Stimulated activated CD8-positive, alpha-beta memory T cell treated with anti-CD3 and anti-CD28 coated beads, Interleukin-7, amount 100 ng/mL, for 24 hours (primary cell): ENCODE measurements at places on chromosomes 13 and 19.

DNA sequence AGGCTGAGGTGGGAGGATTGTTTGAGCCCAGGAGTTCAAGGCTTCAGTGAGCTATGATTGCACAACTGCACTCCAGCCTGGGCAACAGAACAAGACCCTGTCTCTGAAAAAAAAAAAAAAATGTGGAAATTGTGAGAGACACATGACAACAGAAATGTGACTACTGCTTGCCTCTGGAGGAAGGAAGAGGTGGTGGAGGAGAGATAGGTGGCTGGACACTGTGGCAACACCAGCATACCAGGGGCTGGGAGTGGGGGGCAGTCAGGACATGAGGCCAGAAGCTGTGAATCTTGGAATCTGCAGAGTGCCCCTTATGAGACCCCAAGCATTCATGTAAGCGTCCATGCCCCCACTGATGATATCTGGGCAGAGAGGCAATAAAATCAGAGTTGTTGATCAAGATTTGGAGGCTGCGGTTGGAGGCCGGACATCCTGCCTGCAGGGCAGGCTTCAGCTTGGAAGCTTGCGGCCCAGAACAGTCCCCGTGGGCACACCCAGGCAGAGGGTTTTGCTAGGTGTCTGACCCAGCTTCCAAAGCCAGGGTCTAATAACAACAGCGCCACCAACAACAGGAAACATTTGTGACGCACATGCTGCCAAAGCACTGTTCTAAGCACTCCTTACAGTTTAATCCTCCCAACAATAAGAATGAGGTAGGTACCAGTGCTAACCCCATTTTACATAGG, 16.9 kb downstream of the FAM187B start:
- DNase-seq = peak; percentile 34

- no peak for DNase-seq
These were observed 4.0 kb downstream of the MKNK2 start for GRCh38 chr19:2047076-2047448.

DNA sequence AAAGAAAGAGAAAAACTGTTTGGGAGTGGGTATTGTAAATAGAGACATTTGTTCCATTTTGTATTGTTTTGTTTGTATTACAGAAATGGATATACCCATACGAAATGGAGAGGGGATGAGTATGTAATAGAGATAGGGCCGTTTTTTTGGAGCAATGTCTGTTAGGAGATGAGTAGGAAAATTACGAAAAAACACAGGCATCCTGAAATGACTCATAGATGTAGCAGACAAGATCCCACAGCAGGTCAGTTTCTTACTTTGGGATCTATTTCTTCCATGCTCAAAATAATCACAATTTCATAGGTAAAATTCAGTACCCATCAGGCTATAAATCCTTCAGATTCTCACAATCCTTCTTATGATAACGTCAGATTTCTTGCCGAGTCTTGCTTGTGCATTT, 779.4 kb upstream of the SLITRK1 start:
- no peak for DNase-seq

- DNase-seq = no peak
These were observed 8.1 kb upstream of the KPTN start for GRCh38 chr19:47492137-47492533.

- DNase-seq = no peak
These were observed 47.7 kb downstream of the INTS6 start for GRCh38 chr13:51405176-51405575.

GRCh38 chr19:38769635-38770211, 3.6 kb downstream of the LGALS7 start:
- DNase-seq = peak; percentile 75

- DNase-seq = peak; percentile 91
These were observed at the start of gene FKBP8 for GRCh38 chr19:18542941-18543813. FKBP8 (minus strand) TSS chr19:18543573; CDS start chr19:18541970, 1,603 bp downstream.

GRCh38 chr13:24165746-24166145, 5.2 kb downstream of the SPATA13 start:
- no peak for DNase-seq

DNA sequence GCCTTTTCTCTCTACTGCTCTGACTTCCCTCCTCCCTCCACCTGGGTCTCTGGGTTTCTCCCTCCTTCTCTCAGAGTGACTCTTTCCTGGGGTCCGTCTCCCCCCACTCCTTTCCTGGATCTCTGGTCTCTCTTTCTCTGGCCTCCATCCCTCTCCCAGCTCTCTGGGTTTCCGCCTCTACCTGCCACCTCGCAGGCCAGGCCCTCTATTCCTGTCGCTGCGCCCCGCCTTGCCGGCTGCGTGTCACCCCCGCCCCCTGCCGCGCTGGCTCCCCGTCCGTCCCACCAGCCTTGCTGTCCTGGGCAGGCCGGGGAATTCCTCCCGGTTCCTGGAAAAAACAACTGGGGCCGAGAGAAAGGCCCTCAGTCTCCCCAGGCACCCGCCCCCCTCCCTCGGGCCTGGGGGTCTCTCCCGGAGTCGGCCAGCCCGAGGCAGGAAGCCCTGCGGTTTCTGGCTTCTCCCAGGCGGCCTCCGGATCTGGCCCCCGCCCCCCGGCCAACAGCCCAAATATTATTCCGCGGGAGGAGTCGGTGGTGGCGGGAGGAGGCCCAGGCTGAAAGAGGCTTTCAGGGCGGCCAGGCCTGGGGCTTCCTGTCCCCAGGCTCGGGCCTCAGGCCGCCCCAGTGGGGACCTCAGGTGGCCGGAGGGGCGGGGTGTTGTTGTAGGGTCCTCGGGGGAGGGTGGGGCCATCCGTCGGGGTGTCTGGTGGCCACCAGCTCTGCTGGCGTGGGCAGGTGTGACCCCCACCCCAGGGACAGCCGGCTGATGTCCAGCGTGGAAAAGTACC, 9.3 kb downstream of the IRF2BP1 start:
- no peak for DNase-seq

GRCh38 chr19:46574533-46574932, 26.6 kb upstream of the CALM3 start:
- peak; percentile 4 for DNase-seq

DNA sequence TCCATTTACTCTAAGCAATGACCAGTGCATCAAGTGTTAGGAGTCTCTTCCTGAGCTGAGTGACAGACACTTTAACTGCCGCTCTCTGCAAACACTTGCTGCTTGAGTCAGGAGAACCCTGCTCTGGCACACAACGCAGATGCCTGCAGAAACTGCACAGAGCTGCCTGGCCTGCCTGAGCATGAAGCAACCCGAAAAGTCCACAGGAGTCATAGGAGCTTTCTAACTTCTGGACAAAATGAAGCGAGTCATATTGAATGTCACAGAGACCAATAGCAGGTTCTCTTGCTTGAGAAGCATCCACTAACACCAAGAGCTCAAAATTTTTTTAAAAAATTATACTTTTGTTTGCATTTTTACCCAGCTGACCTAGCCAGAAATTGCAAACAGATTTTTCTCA, 232.4 kb downstream of the LHFPL6 start:
- no peak for DNase-seq

- no peak for DNase-seq
These were observed 24.5 kb downstream of the PPP5C start for GRCh38 chr19:46371371-46371901.

DNA sequence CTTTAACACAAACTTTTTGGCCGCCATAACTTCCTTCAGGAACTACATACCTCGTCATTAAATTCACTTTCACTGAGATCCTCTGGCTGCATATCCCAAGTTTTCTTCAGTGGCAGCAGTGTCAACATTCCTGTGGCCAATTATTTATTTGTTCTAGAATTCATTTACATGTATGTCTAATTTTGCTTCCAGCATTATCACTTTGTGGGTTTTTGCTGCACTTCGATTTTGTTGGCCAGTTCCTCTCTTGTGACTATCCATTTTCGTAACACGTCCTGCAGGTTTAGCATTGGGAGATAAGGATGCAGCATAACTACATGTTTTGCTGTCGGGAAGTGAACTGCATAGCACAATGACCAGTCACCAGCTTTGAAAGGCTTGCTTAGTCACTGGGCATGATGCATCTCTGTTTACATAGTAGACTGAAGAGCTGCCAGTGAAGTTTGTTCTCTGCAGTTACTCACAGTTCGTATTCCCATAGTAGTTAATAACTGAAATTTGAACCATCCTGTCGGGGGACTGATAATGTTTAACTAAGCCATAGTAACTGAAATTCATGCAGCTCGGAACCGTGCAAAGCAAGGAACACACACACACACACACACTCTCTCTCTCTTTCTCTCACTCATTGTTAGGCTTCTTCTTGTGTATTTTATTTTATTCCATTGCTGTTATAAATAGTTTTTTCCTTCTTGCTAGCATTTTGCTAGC, 28.3 kb downstream of the ZNF507 start:
- no peak for DNase-seq

DNA sequence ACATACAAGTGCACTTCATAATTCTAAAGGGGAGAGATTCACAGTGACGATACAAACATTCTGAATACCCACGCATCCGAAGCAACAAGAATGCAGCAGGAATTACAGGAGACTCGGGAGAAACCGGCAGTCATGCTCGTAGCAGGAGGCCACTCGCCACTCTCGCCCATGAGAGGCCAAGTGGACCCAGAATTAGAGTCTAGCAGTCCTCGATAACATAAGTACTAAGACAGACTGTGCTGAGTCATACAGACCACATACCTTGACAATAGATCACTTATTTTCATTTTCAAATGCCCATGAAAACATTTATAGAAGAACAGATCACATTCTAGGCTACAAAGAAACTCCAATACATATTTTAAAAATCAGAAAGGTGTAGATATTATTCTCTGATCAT, 299.1 kb upstream of the TSHZ3 start:
- no peak for DNase-seq

DNA sequence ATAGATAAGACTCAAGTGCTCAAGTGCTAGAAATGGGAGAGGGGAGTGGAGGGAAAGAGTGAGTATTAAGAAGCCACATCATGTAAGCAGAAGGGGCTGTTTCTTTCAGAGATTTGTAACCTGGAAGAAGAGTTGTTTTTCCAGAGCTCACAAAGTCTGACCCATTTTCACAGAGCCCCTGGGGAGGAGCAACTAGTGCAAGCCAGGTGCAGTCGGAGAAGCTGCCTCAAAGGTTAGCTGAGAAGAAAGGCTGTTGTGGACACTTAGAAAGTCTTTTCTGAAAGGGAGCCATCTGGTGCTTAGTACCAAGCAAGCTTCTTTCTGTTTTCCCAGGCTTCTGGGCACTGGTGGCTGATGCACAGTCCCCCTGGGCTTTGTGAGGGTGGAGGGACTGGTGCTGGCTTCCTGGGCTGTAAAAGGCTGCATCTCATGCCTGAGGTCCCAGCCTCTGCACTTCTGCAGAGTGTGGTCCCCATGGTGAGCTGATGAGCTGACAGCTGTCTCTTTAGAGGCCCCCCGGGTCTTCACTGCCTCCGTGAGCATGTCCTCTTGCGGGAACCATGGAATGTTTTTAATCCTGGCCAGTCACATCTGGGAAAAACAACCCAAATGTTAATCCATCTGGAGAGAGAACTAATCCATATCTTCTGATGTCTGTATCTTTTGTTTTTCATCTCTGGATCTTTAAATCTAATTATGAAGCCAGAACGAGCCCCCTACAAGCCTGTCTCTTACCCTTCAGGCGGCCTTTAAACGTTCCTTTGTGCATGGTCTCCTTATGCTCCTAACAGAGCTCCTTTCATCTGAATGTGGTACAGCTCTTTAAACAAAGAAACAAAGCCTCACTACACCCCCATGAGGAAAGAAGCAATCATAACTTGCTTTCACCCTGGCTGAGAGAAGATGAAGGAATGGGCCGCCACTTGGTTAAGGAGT, 40.2 kb downstream of the OLFM4 start:
- no peak for DNase-seq

DNA sequence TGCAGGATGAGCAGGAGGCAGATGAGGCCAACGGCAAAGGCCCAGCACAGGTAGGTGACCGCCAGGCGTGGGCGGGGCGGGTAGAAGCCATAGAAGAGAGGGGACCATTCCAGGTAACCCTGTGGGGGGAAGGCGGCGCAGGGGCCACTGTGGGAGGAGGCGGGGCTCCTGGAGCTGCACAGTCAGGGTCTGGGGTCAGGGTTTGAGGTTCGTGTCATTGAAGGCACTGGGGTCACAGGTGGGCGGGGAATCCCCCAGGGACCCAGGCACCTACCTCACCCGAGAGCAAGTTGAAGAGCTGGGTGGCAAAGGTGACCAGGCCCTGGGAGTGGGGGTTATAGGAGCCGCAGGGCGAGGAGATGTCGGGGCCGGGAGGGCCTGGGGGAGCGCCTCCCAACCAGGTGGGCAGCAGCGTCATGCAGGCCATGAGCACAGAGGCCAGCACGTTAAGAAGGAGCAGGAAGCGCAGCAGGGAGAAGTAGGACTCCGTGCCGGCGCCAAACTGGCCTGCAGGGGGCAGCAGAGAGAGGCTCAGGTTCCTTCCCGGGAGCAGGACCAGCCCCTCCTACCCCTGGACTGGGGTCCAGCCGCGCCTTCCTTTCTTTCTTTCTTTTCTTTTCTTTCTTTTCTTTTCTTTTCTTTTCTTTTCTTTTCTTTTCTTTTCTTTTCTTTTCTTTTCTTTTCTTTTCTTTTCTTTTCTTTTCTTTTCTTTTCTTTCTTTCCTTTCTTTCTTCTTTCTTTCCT, 4.6 kb downstream of the TMC4 start:
- peak; percentile 95 for DNase-seq

DNA sequence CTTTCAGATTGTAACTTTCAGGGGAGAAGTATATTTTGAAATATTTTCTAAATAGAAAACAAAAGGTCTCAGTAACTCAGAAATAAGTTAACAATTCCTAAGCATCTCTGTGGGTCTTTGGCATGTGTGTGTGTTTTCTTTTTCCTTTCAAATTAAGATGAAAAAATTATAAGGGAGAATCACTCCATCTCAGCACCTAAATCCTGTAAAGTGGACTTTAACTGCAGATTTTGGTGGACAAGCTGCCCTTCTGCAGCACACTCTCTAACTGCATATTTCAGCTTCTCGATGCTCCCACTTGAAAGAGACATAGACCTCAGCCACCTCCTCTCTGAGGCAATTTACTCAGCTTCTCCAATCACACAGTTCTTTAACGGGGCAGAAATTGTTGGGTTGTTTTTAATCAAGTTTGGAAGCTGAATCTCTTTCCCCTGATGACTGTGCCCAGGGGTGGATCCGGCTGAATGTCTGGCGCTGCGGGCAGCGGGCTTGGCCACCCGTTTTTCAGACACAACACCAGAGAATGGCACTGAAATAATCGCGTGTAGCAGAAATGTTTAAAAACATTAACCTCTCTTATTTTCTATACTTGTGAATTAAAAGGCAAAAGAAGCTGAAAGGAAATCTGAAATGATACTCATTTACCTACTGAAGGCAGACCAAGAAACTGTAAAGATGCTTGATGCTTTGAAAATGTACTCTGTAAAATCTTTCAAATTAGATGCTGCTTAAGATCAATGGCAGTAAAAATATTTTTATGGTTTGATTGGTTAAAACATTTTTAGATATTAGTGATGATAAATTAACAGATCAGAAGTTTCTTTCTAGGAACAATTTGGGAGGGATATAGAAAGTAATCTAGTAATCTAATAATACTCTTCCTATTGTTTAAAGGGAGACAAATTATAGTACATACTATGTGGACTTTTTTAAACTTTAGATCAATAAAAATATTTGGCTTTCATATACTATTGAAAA, 12.4 kb downstream of the ZIC2 start:
- DNase-seq = no peak

DNA sequence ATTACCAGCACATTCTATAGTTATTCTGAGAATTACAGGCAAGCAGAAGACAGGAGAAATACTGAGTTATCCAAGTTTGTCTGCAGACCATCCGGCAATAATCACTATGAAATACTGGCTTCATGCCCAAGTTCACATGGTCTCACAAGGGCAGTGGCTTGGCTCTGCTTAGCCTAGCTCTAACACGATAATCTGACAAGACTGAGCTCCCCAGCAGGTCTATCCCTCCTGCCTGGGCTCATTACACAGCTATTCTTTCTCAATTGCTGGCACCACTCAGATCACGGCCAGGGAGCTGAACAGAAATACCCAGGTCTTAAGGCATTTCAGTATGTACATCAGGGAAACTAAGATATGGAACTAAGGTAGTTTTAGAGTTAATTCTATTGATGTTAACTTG, 361.6 kb upstream of the PCDH20 start:
- DNase-seq = no peak
